Lung microvascular endothelial cell (primary cell): ENCODE measurements at places on chromosomes 1 and 21. TPM values are rescaled to one million over a fixed set of nuclear protein-coding genes. Genes with fewer than 3 reads are reported as not detected.
A peak's percentile ranks its signal among the peaks of the same experiment; 100 is the strongest.

DNA sequence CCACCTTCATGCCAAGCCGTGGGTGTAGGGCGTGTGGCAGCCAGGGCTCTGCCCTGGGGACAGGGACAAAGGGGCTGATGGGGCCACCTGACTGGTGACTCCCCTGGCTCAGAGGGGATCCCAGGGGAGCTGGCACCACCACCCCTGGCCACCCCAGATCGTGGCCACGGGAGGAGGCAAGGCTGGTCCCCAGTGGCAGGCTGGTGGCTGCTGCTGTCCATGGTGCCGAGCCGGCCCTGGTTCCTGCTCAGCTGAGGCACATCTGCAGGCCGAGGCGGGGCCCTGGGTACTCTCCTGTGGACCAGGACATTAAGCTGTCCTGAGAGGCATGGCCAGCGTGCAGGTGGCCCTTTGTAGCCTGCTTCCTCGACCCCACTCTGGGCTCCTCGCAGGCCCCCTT lies 6.5 kb downstream of the PLCH2 start:
- DNase-seq: no peak

DNA sequence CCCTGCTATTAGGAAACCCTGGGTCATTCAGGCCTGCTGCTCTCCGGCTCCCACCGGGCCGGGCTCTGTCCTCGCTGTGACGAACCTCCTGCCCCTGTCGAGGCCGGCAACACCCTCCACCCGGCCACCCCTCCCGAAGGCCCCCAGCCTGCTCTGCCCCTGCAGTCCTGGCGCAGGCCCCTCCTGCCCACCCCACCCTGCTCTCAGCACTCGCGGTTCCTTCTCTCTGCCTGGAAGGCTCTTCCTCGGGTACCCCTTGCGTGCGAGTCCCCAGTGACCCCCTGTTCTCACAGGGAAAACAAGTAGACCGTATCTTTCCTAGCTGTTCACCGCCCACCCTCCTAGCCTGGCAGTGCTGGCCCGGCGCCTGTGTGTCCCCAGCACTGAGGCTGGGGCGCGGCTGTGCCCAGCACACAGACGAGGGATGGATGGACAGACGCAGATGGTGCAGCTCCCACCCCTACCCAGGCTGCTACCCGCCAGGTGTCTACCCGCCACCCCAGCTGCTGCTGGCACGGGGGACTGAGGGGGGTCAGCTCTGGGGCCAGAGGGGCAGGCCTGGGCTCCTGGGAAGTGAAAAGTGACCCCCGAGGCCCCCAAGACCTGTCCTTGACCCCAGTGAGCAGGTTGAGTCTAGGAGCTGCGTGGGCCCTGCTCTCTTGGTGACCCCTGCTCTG lies 3.1 kb upstream of the VWA1 start:
- DNase-seq: no peak

DNA sequence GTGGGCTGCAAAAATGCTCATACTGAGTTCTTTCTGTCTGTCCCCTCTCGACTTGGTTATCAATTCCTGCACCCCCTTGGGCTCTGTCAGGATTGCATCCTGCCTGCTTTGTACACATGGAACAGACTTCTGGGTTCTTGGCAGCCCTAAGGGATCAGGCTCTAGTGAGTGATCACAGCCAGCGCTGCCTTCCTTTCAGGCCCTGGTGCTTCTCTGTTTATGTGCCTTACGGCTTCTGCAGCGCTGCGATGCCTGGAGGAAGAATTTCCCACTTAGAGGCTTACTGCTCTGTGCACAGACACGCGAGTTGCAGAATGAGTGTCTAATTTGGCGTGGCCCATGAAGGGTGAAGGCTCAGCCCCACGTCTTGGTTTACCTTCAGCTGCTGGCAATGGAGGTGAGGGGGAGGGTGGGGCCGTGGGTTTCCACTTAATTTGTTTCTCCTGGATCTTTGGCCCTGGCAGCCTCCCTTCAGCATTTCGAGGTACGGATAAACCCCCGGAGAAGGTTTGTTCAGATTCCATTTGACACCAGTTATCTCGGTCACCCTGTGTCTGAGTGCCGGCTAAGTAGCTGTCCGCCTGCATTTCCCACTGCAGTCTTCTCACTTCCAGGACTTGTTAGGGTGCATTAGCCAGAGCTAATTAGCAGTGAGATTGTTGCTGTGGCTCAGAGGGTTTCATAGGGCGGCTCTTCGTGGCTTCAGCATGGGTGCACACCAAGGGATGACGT lies 227.3 kb downstream of the DYRK1A start:
- no peak for DNase-seq

- DNase-seq: no peak
These were observed 360.0 kb downstream of the HHAT start for GRCh38 chr1:210688512-210689234.

PUM1 gene
- 47.5 and 57.5 TPM in 2 replicates for total RNA-seq

DNA sequence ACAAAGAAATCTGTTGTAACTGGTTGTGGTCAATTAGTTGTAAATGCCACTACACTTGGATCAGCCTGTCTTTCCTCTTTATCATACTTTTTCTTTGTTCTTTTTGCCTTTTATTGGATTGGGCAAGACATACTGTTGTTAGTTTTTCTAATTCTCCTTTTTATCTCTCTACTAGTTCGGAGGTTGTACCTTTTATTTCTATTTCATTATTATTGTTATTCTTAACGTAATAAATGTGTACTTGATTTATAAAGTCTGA lies 59.2 kb downstream of the IVNS1ABP start:
- no peak for DNase-seq

- no peak for DNase-seq
These were observed 158.2 kb upstream of the KLHDC7A start for GRCh38 chr1:18322368-18323032.

IL19 gene
- total RNA-seq: not detected in 2 replicates

- peak; percentile 29 for DNase-seq
These were observed 647.9 kb downstream of the PLA2G4A start for GRCh38 chr1:187476671-187477070.

CHODL gene
- total RNA-seq: under 0.01 TPM in 2 replicates

PPP1R8 gene
- 47.7 and 56.5 TPM in 2 replicates for total RNA-seq

NPPA gene
- total RNA-seq: 0.60 TPM in 1 of 2 replicates, not detected in the other

- DNase-seq: no peak
These were observed 71.0 kb upstream of the KLHDC7A start for GRCh38 chr1:18409609-18410237.

DNA sequence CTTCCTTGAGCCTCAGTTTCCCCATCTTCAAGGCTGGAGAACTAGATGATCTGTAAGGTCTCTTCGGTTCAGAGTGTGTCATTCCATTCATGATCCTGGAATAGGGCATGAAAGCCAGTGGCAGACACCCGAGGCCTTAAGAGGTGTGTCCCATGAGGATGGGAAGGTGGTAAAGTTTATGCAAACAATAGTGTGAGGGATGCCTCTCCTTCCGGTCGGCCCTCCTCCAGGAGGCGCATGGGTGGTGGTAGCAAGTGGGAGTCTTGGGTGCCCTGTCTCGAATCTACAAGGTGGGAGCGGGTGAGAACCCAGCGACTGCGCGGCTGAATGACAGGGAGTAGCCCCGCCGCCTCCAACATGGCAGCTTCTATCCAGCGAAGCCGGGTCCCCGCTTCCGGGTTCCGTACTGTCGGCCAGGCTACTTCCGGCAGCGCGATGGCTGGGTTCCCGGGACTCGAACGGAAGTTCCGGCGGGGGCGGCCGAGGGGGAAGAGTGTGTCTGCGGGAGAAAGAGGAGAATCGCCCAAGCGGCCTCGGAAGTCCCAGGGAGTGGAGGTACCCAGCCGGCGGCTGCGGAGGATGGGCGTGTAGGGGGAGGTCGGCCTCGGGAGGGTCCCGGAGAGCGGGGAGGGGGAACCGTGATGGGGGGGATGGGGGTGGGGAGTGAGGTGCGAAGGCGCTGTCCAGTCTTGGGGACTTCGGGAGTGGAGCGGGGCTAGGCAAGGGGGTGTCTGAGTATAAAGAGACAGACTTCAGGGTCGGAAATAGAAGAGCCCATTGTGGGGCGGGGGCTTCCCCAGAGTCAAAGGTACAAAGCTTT lies at the start of gene LYPLA2:
TSS of gene LYPLA2 (plus strand) at position 450 of the 820 bp plus-strand sequence. CDS start 1,538 bp downstream, outside the sequence.
- peak; percentile 92 for DNase-seq

DNA sequence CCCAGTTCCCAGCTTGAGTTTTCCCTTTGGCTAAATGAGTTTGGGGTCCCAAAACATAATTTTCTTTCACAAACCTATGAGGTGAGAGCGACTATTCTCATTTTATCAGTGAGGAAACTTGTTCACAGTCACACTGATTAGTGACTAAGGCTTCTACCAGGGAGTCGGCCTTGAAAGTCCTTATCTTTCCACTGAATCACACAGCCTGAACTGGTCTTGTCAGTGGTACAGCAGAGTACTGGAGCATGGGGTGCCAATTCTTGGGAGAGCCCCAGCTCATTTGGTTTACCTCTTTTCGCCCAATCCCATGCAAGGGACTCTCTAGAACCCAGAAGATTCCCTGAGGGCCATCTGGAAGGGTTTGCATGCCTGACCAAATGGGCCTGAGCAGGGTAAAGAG lies 16.9 kb downstream of the HSD3B2 start:
- DNase-seq: no peak

DNA sequence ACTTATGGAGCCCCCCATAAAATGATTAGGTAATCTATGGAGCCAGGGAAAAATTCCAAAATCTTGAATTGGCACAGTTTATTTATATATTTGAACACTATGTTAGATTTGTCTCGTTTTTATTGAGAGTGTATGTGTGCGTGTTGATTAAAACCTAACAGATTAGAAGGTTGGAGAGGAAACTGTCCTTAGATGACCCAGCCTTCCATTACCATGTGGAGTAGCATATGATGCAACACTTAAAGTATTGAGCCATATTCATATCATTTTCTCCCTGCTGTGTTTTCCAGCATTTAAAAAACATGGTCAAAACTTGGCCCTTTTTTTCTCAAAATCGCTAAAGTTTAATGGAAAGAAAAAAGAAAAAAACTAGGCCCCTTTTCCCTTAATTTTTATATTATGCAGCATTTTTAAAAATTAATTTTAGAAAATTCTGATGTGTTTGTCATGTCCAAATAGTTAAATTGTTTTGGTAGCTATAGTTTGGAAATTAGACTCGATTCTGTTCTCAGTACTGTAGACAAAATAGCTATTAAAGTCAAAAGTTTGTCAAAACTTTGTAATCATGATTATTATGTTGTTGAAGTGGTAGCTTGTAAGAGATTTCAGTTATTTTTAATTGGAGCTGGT lies 2.3 kb downstream of the LRRC8D start:
- no peak for DNase-seq

GRCh38 chr1:100320311-100321099 lies 31.8 kb upstream of the CDC14A start:
- no peak for DNase-seq

DNA sequence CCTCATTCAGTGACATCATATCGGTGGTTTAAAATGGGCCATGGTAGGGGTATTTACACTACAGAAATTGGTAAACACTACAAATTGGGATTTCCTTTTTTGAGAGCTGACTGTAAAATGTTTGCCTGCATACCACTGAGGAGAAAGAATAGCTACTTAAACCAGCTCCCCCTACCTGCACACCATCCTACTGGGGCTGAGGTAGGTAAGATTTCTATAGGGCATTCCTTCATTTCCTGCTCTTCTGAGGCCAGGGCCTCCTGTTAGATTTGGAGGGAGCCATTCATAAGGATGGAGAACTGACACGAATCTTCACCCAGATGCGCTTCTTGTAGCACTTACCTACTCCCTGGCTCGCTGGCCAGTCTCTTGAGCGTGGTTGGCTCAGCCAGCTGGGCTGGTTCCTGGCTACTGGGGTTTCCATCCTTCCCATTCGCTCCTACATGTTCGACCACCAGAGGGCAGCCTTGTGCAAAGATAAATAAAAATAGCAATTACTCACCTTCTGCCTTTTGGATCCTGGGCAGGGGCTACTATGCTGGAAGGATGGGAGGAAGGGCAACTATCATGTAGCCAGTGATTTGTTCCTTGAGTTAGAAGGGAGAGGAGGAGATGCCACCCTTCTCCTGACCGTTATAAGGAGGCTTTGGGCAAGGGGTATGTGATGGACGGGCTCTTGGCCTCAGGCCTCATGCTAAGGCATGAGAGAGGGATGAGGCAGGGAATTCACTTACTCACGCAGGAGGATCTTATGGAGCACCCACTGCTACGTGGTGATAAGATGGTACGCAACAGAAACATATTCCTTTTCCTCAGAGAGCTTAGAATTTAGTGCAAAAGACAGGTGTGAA lies 10.7 kb downstream of the OPTC start:
- peak; percentile 79 for DNase-seq

YOD1 gene
- total RNA-seq: 3.9 and 5.8 TPM in 2 replicates

GRCh38 chr1:212147581-212148033 lies 112.1 kb downstream of the DTL start:
- no peak for DNase-seq

GRCh38 chr1:196515904-196516303 lies 92.3 kb downstream of the KCNT2 start:
- no peak for DNase-seq

KCNJ9 gene
- total RNA-seq: not detected in 2 replicates

KLF17 gene
- total RNA-seq: not detected in 2 replicates

SLC45A3 gene
- total RNA-seq: 20.3 and 64.7 TPM in 2 replicates

DNA sequence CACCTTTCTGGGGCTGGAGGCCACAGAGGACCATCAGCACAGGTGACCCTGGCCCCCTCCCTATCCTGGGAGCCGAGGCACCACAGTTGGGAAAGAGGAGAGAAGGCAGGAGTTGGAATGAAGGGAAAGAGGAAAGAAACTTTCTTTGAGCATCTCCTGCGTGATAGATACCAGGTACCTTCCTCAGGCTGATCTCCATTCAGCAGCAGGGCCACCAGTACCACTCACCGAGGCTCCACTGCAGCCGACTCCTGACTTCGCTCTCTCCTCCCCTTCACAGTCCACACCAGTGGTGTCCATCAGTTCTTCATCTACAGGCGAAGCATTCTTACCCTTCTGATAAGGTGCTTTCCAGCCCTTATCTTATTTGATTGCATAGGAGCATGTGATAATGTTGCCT lies 55.3 kb downstream of the LGR6 start:
- no peak for DNase-seq

DNA sequence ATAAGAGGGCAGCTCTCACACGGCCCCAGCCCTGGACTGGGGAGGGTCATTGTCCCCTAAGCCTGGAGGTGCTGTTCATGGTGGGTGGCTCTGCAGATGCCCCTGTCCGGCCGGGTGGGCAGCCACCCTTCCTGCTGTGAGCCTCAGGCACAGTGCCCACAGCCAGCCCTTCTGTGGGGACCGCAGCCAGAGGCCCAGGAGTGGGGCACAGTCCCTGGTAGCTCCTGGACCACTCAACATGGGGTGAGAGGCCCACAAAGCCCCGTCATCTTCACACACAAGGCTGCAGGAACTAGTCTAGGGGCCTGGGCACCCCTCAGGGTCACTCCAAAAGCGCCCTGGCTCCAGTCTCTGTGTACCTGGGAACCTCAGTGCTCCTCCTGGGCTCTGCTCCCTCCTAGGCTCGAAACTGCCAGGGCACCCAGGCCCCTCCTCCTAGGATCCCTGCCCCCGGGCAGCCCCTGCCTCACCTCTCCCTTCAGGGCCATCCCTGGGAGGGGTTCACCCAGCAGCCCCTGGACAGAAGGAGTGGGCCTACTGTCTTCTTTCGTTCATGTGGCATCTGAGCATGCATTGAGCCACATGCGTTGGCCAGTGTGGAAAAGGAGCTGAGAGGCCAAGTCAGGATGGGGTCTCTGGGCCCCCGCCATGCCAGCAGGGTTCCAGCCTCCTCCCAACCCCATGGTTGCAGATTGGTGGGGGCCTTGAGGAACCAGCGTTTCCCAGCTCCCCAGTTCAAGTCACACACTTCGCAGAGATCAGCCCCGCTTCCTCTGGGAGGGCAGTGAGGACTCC lies 43.0 kb downstream of the WNT9A start:
- no peak for DNase-seq

ARMH1 gene
- under 0.01 TPM in 1 of 2 replicates, not detected in the other for total RNA-seq
